GM20000 (cell line): ENCODE measurements at places on chromosomes 16 and 17.

DNA sequence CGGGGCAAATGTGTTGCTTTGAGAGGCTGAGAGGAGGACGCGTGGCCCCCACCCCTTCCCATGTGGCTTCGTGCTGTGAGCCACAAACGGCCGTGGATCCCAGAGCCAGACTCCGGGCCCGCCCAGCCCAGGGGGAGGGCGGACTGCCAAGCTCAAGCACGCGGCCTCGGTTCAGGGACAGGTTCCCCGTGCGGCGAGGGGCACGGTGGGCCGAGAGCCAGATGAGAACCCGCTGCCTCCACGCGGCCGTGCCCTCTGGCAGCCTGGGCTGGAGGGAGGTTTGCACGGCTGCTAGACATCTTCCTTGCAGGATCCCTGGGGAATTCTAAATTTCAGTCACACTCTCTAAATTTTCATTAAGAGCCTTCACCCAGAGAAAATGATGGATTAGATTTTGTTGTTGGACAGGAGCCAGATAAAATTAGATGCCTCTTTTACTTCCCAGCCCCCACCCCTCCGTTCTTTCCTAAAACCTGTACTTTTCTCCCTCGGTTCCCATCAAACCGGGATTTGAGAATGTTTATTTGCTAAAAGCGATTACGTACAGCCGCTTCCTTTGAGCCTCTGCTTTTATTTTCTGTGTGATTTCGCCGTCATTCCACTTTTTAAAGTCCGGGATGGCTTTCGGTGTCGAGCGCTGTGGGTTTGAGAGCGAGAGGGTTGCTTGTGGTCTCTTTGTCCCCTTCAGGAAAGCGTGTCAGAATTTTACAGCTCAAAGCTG is 25.0 kb upstream of the GNG13 start:
- no peak for DNase-seq

DNA sequence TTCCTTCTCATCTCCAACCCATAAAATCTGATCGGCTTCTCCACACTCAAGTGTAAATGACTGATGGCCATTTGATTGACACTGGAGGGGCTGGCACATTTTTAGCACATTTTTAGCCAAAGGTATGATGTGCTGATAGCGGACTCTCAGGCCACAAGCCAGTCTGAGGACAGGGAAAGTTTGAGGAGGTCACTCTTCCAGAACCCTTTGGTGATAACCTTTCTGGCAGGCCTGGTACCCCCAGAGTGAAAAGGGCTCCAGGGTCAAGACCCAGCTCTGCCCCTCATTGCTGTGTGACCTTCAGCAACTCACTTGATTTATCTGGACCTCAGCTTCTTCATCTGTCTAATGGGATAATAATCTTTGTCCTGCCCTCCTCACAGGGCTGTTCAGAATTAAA is 1.7 kb upstream of the NLRC5 start:
- DNase-seq: no peak

DNA sequence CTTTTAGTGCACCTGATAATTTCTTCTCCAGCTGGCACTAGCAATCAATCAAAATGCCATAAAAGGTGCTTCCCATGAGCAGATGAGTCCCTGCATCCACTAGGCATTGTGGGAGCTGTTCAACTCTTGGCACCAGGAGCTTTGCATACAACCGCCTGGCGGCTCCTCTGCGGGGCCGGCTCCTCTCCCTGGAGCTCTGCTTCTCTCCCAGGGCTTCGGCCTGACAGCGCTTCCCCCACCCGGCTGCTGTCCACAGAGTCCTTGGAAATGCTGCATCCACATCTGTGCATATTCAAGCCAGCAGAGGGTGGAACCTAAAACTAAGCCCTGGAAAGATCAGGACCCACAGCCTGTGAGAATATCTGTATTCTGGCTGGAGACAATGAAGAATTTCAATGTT is 62.9 kb downstream of the LMF1 start:
- DNase-seq: no peak

DNA sequence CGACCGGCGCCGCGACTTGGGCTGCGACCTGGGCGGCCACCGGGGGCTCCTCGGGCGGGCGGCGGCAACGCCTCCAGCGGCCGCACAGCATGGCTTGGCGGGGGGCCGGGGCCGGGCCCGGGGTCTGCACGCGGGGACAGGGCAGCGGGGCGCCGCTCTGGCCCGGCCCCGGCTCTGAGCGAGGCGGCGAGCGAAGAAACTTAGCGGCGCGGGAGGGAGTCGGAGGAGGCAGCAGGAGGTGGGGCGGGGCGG is at the start of gene PLCD3:
TSS of gene PLCD3 (minus strand) at position 196 of the 252 bp plus-strand sequence. CDS start at position 91, 105 bp downstream.
- no peak for DNase-seq

GRCh38 chr16:70782237-70782636 is 18.7 kb downstream of the VAC14 start:
- no peak for DNase-seq
